ENCODE measurements at places on chromosomes 12 and 14. TPM values are rescaled to one million over a fixed set of nuclear protein-coding genes. Genes with fewer than 3 reads are reported as not detected.

DNA sequence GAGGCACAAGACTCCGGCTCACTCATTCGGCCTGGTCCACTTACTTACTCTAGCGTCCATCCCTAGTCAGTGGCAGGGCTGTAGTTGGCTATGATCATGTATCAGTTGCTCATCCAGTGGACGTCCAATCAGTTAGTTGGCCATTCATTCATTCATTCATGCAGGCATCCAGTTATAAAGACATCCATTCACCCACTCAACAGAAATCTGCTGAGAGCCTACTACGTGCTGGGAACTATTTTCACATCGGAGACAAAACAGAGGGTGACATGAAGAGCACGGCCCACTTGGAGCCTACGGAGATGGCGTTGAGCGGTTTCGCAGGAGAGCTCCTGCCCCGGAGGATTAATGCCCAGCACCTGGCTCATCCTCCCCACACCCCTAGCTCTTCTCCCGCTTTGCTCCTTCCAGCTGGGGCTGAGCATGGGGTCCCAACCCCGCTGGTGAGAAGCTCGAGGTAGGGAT is 49.7 kb downstream of the SNAPC1 start:
- peak overlapping the region; percentile 80 for H3K4me3 ChIP-seq
- peaks cover 74% of the 10 kb centered on the region for H3K27me3 ChIP-seq
- H3K36me3 ChIP-seq: peaks cover 4% of the 10 kb centered on the region
- no peak for DNase-seq
- H3K27ac ChIP-seq: no peak overlapping the region
- peaks cover 4% of the 10 kb centered on the region for H3K4me1 ChIP-seq

RBP5 gene
- 1.3 TPM for total RNA-seq

GRCh38 chr12:103705927-103706326 is 118.9 kb downstream of the STAB2 start:
- peaks cover 17% of the 10 kb centered on the region for H3K27me3 ChIP-seq
- H3K4me1 ChIP-seq: no peaks in the 10 kb centered on the region
- DNase-seq: no peak
- no peaks in the 10 kb centered on the region for H3K36me3 ChIP-seq
- no peak overlapping the region for H3K27ac ChIP-seq
- no peak overlapping the region for H3K4me3 ChIP-seq

DNA sequence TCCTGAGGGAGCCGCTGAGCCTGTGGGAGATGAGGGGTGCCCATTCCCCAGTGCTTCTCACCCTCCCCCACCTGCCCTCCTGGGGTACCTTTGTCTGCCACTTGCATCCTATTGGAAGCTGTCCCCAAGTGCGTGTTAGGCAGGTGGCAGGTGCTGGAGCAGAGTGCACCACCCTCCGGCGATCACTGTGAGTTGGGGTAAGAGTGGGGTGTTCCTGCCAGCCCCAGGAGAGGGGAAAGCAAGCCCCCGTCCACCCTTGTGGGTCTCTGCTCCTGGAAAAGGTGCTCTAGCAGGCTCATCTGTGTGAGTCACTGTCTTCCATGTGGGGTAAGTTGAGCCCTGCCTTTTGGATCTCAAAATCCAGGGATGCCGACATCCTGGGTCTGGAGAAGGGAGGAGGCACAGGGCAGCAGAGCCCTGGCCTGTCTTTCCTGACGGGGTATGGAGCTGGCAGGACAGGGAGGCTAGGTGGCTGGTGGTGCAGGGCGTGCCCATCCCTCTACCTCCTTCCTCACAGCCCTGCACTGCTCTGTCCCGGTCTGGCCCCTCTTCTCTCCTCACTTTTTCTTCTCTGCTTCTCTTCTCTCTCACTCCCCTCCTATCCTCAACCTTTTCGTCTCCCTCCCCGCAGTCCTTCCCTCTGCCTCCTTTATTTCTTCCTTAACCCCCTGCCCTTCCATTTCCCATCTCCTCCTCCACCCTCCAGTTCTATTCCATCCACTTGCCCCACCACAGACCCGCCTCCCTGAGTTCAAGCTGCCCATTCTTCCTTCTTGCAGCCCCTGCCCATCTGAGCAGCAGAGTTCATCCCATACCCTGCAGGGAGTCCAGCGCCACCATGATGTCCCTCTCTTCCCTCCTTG is 20.1 kb upstream of the KRT7 start:
- peak; percentile 23 for DNase-seq
- no peaks in the 10 kb centered on the region for H3K36me3 ChIP-seq
- H3K4me1 ChIP-seq: no peaks in the 10 kb centered on the region
- H3K27me3 ChIP-seq: peaks cover 21% of the 10 kb centered on the region
- no peak overlapping the region for H3K4me3 ChIP-seq

GRCh38 chr12:51820526-51821439 is 27.7 kb downstream of the FIGNL2 start:
- H3K27ac ChIP-seq: peak overlapping the region; percentile 51
- H3K27me3 ChIP-seq: peaks cover 8% of the 10 kb centered on the region
- peak; percentile 90 for DNase-seq
- no peaks in the 10 kb centered on the region for H3K36me3 ChIP-seq
- peak overlapping the region; percentile 83 for H3K4me3 ChIP-seq

IAPP gene
- not detected for total RNA-seq

DNA sequence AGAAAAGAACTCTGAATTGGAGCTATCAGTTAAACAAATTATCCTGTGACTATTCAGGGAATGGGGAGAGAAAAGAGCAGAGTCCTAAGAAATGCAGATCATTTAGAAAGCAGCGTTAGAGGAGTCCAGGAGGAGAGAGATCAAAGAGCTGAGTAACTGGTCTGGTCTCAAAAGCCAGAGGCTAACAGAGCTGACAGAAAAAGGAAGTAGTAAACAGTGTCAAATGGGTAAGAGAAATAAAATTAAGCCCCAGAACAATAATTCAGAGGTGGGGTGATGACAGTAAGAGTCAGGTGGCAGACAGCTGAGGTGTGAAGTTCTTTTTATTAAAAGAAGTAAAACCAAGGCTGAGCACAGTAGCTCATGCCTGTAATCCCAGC is 19.3 kb downstream of the GXYLT1 start:
- H3K27ac ChIP-seq: no peak overlapping the region
- peaks cover 3% of the 10 kb centered on the region for H3K4me1 ChIP-seq
- DNase-seq: no peak
- H3K27me3 ChIP-seq: no peaks in the 10 kb centered on the region
- peaks cover 4% of the 10 kb centered on the region for H3K36me3 ChIP-seq
- no peak overlapping the region for H3K4me3 ChIP-seq

GRCh38 chr12:27931390-27931789 is 41.1 kb downstream of the PTHLH start:
- H3K4me3 ChIP-seq: no peak overlapping the region
- peaks cover 18% of the 10 kb centered on the region for H3K27me3 ChIP-seq
- no peak for DNase-seq

CRIP2 gene
- total RNA-seq: 1.2 TPM

- no peak for DNase-seq
- no peak overlapping the region for H3K27ac ChIP-seq
- H3K4me3 ChIP-seq: no peak overlapping the region
- H3K36me3 ChIP-seq: no peaks in the 10 kb centered on the region
- peaks cover 11% of the 10 kb centered on the region for H3K27me3 ChIP-seq
These were observed 182.5 kb downstream of the VRK1 start for GRCh38 chr14:96979611-96980074.

- no peaks in the 10 kb centered on the region for H3K36me3 ChIP-seq
- H3K27ac ChIP-seq: no peak overlapping the region
- H3K4me3 ChIP-seq: no peak overlapping the region
- DNase-seq: no peak
- H3K27me3 ChIP-seq: no peaks in the 10 kb centered on the region
These were observed 196.5 kb upstream of the PRMT8 start for GRCh38 chr12:3294481-3294911.

SPIC gene
- not detected for total RNA-seq

DNA sequence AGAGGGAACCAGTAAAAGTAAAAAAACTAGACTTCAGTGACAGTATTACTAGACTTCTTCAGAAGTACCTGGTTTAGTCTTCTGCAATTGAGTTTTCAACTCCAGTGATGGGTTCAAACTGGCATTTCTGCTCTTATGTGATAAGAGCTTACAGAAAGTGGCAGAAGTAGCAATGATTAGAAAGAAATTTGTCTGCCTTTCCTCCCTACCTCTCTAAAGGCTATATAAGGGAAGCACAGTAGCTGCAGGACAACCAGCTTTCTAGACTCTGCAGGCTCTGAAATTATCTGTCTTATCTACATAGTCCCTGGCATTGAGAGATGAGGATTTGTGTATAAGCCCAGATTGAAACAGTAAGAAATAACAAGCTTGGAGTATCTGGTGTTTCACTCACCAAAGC is 107.5 kb downstream of the DAAM1 start:
- H3K27ac ChIP-seq: no peak overlapping the region
- H3K36me3 ChIP-seq: peaks cover 45% of the 10 kb centered on the region
- no peak for DNase-seq
- H3K4me1 ChIP-seq: peaks cover 30% of the 10 kb centered on the region
- H3K27me3 ChIP-seq: no peaks in the 10 kb centered on the region

- H3K4me1 ChIP-seq: no peaks in the 10 kb centered on the region
- H3K36me3 ChIP-seq: no peaks in the 10 kb centered on the region
- DNase-seq: no peak
- H3K27me3 ChIP-seq: peaks cover 3% of the 10 kb centered on the region
- H3K27ac ChIP-seq: no peak overlapping the region
These were observed 141.8 kb downstream of the VRK1 start for GRCh38 chr14:96938946-96939345.

- H3K27ac ChIP-seq: no peak overlapping the region
- H3K4me1 ChIP-seq: no peaks in the 10 kb centered on the region
- DNase-seq: no peak
- H3K27me3 ChIP-seq: no peaks in the 10 kb centered on the region
These were observed 62.7 kb downstream of the RBM19 start for GRCh38 chr12:113903381-113903863.

TAS2R43 gene
- 0.39 TPM for total RNA-seq

CLEC1B gene
- total RNA-seq: not detected

DNA sequence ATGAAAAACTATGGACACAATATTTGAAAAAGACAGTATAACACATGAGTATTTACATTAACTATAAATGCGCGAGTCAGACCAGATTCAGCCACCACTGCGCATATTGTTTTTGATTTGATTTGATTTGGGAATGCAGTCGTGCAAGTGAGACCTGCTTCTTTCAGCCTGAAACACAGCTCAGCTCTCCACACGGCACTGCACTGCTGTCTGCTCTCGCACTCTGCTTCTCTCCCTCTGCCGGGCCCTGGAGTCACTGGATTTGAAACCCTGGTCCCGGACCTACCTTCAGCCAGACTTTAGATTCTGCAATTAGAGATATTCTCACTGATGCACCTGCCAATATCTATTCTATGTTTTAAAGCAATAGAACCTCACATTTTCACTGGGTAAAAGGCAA is 143.9 kb upstream of the TMEM132C start:
- H3K36me3 ChIP-seq: no peaks in the 10 kb centered on the region
- H3K27me3 ChIP-seq: no peaks in the 10 kb centered on the region
- no peak overlapping the region for H3K4me3 ChIP-seq
- H3K27ac ChIP-seq: no peak overlapping the region

DNA sequence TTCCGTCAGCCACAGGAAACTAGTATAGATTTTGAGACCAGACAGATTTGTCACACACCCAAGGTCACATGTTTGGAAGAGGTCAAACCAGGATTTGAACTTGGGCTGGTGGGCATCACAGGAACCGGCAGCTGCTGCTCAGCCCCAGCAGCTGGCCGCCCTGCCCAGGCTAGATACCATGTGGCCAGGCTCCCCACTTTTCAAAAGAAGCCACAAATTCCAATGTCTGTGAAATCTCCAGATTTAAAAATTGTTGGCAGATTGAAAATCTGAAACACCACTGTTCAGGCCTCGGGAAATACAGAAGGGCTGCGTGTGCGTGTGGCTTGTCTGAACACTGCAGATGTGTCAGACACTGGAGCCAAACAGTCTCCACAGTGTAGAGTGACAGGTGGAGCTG is 30.4 kb downstream of the MMAB start:
- no peak overlapping the region for H3K27ac ChIP-seq
- peaks cover 8% of the 10 kb centered on the region for H3K4me1 ChIP-seq
- H3K27me3 ChIP-seq: peaks cover 4% of the 10 kb centered on the region
- no peak for DNase-seq
- no peaks in the 10 kb centered on the region for H3K36me3 ChIP-seq

DNA sequence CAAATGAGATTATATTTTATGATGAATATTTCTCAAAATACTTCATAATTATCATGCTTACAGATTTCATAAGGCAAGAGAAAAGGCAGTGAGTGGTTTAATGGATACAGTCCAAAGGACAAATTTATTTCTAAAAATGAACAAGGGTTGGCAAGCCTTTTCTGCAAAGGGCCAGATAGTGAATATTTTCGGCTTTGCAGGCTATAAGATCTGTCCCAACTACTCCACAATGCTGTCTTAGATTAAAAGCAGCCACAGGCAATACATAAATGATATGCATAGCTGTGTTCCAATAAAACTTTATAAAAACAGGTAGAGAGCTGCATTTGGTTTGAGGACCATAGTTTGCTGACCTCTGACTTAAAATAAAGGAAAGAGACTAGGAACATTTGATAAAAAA is 42.9 kb upstream of the STK38L start:
- H3K4me1 ChIP-seq: no peaks in the 10 kb centered on the region
- no peaks in the 10 kb centered on the region for H3K27me3 ChIP-seq
- no peak overlapping the region for H3K4me3 ChIP-seq
- no peak overlapping the region for H3K27ac ChIP-seq
- peaks cover 1% of the 10 kb centered on the region for H3K36me3 ChIP-seq

- no peak for DNase-seq
- no peak overlapping the region for H3K27ac ChIP-seq
- no peak overlapping the region for H3K4me3 ChIP-seq
These were observed 51.1 kb upstream of the AKAP6 start for GRCh38 chr14:32277998-32278397.

- DNase-seq: no peak
- H3K27me3 ChIP-seq: no peaks in the 10 kb centered on the region
- H3K36me3 ChIP-seq: no peaks in the 10 kb centered on the region
- no peak overlapping the region for H3K4me3 ChIP-seq
- H3K27ac ChIP-seq: no peak overlapping the region
These were observed 448.5 kb downstream of the BCAT1 start for GRCh38 chr12:24500421-24500820.

CLEC6A gene
- total RNA-seq: not detected

GRCh38 chr12:108378926-108379325 is 39.8 kb upstream of the CMKLR1 start:
- H3K4me1 ChIP-seq: no peaks in the 10 kb centered on the region
- peaks cover 9% of the 10 kb centered on the region for H3K27me3 ChIP-seq
- H3K27ac ChIP-seq: no peak overlapping the region
- H3K4me3 ChIP-seq: no peak overlapping the region
- DNase-seq: no peak

OR6C76 gene
- not detected for total RNA-seq

ASPG gene
- total RNA-seq: not detected

GRCh38 chr12:57235728-57236131 is 6.2 kb downstream of the SHMT2 start:
- no peak overlapping the region for H3K4me3 ChIP-seq
- peaks cover 29% of the 10 kb centered on the region for H3K36me3 ChIP-seq
- peak; percentile 38 for DNase-seq
- H3K27me3 ChIP-seq: peaks cover 21% of the 10 kb centered on the region
- no peak overlapping the region for H3K27ac ChIP-seq
- H3K4me1 ChIP-seq: peaks cover 44% of the 10 kb centered on the region

CCDC85C gene
- total RNA-seq: 13.3 TPM

Measured in activated naive CD8-positive, alpha-beta T cell treated with anti-CD3 and anti-CD28 coated beads, Interleukin-2, amount 10 ng/mL, durations not matched to agents 7 days and 5 days (primary cell).